ENCODE measurements at places on chromosomes 16 and 17.

- no peak for DNase-seq
Observed at GRCh38 chr16:83666449-83666848, 141.3 kb upstream of the HSBP1 start.

DNA sequence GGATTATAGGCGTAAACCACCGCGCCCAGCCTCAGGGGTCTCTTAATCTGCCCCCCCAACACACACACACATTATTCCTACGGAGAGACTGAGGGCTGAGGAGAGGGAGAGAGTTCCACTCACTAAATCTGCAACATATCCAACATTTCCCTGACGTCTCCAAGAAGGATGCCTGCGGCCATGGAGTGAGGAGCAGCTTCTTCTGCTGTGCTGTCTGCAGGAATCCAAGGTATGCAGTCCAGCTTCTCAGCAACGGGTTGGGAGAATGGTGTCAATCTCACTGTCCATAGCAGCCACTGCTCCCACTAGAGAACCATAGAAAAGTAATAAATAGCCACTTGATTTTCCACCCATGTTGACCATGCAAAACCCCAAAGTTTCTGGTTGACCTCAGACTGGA lies 5.1 kb upstream of the PLXDC1 start:
- no peak for DNase-seq

DNA sequence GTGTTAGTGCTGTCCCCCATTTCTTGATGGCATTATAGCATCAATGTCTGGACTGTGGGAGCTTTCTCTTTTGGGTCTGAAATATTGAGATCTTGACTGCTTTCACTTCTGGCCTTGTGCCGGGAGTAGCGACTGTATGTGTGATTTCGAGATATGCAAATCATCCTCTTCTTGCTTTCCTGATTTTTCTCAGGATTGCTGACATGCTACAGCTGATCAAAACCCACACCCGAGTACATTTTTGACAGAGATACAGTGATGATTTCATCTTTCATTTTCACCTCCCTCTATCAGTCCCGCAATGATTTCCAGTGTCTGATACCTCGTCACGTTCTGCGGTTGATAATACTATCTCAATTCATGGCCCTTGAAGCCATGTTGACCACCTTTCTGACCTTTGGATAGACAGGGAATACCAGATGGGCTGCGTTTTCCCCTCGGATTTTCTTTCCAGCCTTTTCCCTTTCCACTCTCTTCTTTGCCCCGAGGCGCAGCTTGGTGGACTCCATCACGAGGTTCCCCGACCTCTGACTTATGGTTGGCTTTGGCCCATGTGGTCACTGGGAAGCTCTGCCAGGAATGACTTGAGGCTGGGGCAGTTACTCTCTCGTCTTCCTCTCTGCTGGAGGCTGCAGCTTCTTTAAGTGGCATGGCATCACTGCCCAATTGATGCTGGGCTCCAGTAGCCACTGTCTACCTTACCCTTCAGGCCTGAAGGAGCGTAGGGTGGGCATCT lies 184.4 kb downstream of the SNX29 start:
- no peak for DNase-seq

DNA sequence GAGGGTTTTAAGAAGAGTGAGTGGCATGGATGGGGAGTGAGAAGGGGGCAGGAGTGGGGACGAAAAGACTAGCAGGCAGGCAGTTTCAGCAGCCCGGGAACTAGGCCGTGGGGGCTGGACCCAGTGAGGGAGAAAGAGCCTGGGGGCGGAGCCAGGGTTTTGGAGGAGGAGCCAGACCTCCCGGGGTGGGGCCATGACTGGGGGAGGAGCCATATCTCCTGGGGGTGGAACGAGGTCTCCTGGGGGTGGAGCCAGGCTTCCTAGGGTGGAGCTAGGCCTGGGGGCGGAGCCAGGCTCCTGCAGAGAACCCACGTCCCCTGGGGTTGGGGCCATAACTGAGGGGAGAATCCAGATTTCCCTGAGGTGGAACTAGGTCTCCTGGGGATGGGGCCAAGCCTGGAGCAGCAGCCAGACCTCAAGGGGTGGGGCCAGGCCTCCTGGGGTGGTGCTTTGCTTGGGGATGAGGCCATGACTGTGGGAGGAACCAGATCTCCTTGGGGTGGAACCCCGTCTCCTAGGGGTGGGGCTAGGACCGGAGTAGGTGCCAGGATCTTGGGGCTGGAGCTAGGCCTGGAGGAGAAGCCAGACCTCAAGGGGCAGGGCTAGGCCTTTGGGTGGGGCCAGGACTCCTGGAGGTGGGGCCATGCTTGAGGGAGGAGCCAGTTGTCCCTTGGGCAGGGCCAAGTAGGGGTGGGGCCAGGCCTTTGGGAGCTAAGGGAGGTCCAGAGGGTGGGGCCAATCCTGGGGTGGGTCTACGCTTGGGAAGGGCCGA lies 41.7 kb upstream of the JPH3 start:
- DNase-seq = no peak

- DNase-seq = no peak
Observed at GRCh38 chr16:11183035-11183812, 72.8 kb downstream of the SOCS1 start.

- peak; percentile 25 for DNase-seq
Observed at GRCh38 chr16:3266873-3267537, 10.6 kb upstream of the MEFV start.

GRCh38 chr16:50457423-50457822 lies 88.6 kb upstream of the BRD7 start:
- DNase-seq = no peak

- DNase-seq = no peak
Observed at GRCh38 chr17:76272541-76273444, 7.6 kb downstream of the UBALD2 start.

DNA sequence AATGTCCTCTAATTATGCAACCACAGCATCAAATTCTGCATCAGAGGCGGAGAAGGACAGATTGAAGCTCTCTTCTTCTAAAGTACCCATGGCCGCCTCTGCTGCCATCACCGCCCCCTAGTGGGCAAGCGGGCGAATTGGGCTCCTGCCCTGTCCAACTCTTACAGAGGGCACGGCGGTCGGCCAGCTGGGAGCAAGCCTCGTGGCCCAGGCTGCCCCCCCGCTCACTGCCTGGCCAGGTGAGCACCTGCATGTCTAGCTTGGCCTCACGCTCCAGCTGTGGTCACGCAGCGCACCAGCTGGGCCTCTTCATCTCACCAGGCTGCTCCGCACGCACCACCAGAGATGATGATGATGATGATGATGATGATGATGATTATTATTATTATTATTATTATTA lies 146.1 kb upstream of the TOM1L1 start:
- DNase-seq = no peak

- no peak for DNase-seq
Observed at GRCh38 chr16:50463581-50464324, 84.4 kb upstream of the NKD1 start.

DNA sequence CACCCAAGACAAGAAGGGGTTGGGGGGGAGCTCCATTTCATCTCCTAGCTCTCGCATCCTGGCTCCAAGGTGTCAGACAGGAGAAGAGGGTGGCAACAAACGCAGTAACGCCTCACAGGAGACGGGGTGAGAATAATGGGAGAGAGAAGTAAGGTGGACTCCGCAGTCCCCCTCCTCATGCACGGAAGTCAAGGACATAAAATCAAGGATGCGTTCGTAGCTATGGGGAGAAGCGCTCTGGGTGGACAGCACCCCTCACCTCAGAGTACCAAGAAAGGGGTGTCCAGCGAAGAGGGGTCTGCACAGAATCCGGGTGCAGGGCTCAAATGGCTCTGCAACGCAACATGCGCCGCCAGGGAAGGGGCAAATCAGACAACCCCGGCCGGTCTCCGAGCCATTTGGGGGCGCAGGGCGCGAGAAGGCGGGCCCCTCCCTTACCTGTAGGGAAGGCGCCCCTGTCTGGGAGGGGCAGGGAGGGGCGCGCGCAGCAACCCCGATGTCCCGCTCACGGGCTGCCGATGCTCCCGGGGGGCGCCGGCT lies 555 bp downstream of the HDAC5 start:
- DNase-seq = no peak

- DNase-seq = peak; percentile 32
Observed at GRCh38 chr16:56041556-56042140, 149.6 kb upstream of the GNAO1 start.

DNA sequence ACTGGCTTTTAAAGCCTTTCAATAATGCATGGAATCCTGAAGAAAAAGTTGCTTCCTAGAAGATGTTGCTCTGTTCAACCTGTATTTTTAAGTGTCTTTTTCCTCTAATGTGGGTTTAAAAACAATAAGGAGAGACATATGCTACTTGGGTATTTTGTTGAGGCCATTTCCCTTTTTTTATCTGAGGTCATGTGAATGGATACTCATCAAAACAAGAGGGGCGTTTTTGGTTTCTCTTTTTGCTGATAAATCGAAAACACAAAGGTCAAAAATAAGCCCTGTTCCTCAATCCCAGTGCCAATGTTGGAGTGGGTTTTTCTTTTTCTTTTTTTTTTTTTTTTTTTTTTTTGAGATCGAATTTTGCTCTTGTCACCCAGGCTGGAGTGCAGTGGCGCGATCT lies 468.0 kb upstream of the RBFOX1 start:
- no peak for DNase-seq

DNA sequence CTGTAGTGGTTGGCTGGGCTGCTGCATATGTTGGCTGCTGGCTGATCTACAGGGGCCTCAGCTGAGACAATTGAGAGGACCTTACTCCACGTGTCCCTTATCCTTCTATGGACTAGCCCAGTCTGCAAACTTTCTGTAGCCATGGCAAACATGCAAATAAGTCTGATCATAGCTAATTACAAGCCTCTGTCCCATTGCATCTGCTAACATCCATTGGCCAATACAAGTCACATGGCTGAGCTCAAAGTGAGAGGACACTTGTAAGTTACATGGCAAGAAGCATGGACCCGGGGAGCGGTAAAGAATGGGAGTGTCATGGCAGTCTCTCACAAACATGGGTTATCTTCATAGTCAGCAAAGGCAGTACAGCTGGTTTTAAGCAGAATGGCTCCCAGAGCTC lies 11.6 kb upstream of the IL4R start:
- DNase-seq = no peak

DNA sequence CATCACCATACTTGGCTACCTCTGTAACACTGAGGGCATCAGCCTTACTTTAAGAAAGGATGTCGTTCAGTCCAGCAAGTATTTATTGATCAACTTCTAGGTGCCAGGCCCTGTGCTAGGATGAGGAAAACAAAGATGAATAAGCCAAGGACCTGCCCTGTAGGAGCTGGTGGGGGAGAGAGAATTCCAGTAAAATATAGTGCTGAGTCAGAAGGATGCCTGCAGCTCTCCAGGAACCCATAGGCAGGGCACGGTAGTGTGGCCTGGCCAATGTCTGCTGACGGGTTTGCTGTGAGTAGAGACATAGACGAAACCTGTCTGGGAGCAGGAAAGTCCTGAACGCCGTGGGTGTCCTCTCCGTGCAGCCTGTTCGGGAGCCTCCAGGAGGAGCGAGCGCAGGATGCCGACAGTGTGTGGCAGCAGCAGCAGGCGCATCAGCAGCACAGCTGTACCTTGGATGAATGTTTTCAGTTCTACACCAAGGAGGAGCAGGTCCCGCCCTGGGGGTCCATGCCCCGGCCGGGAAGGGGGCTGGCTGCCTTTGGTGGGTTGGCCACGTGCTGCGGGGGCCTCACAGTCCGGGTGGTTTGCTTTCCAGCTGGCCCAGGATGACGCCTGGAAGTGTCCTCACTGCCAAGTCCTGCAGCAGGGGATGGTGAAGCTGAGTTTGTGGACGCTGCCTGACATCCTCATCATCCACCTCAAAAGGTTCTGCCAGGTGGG lies 55.6 kb downstream of the USP43 start:
- no peak for DNase-seq

GRCh38 chr17:49836111-49837030 lies 11.5 kb downstream of the TAC4 start:
- DNase-seq = no peak

DNA sequence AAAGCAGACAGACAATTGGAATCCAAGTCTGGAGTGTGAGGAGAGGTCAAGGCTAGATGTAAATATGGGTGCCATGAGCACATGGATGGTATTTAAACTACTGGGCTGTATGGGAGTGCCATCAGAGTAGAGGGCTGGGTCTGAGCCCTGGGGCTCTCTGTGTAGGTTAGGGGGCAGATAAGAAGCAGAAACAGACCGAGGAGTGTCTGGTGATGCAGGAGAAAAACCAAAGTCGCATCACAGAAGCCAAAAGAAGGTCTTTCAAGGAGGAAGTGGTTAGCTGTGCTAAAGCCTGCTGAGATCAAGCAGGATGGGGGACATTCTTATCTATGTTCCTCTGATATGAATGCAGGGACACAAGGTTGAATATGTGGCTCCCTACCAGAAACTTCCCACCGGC lies 1.9 kb downstream of the TSEN54 start:
- DNase-seq = peak; percentile 55

DNA sequence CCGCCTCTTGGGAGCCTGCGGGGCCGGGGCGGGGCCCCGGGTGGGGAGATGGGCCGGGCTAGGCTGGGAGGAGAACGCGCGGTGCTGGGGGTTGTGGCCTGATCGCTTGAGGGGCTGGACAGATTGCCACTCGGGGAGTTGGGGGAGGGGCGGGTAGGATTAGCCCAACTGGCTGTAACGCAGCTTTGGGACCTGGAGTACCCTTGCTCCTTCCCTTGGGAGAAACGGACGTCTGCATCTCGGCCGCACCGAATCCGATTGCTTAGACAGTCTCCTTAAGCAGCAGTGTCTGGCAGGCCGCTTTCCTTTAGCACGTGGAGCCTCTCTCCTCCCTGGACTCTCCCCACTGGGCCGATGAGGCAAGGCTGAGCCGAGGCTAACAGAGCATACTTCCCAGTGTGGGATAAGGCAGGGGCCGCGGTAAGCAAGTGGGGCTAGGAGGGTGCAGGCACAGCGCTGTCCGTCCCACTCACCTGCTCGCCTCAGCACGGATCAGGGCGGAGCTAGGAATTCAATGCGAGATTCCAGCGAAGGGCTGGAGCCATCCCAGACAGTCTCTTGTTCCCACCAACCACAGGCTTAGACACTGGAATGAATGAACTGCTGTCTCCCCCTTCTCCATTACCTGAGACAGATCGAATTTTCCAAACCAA lies 540 bp upstream of the ACLY start:
- DNase-seq = no peak

DNA sequence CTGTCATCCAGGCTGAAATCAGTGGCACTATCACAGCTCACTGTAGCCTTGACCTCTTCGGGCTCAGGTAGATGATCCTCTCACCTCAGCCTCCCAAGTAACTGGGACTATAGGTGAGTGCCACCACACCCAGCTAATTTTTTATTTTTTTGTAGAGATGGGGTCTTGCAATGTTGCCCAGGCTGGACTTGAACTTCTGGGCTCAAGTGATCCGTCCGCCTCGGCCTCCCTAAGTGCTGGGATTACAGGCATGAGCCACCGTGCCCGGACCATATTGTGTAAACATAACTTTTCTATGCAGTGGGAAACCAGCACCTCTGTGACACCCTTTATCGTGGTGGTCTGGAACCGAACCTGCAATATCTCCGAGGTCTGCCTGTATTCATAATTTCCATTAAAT lies 11.2 kb upstream of the CSF3 start:
- no peak for DNase-seq

GRCh38 chr17:69978056-69978646 lies 96.9 kb upstream of the KCNJ16 start:
- DNase-seq = no peak

- no peak for DNase-seq
Observed at GRCh38 chr17:82938873-82939620, 99.2 kb upstream of the ZNF750 start.

GRCh38 chr17:82257473-82257872 lies 16.0 kb downstream of the CSNK1D start:
- peak; percentile 80 for DNase-seq
